ENCODE measurements at places on chromosomes 3 and 15. TPM values are rescaled to one million over a fixed set of nuclear protein-coding genes. Genes with fewer than 3 reads are reported as not detected.

Gene MB21D2
- 0.87 TPM for total RNA-seq

Gene ZNF621
- total RNA-seq, result 19.6 TPM

Gene XCR1
- total RNA-seq, result 0.14 TPM

Gene SIAH2
- 26.6 TPM for total RNA-seq

Gene BFSP2
- not detected for total RNA-seq

Gene MED12L
- total RNA-seq, result 1.3 TPM

Gene CSPG4
- 44.6 TPM for total RNA-seq

Gene SNTN
- not detected for total RNA-seq
